Stimulated activated CD4-positive, alpha-beta T cell treated with anti-CD3 and anti-CD28 coated beads, Interleukin-12 subunit alpha, Interleukin-12 subunit beta, amount 100 ng/mL, for 4 hours (primary cell): ENCODE measurements at places on chromosomes 12 and 14.

- no peak for DNase-seq
Measured at GRCh38 chr12:111269718-111270117, 99.2 kb downstream of the PHETA1 start.

- no peak for DNase-seq
Measured at GRCh38 chr14:99716091-99716849, 32.2 kb downstream of the CYP46A1 start.

DNA sequence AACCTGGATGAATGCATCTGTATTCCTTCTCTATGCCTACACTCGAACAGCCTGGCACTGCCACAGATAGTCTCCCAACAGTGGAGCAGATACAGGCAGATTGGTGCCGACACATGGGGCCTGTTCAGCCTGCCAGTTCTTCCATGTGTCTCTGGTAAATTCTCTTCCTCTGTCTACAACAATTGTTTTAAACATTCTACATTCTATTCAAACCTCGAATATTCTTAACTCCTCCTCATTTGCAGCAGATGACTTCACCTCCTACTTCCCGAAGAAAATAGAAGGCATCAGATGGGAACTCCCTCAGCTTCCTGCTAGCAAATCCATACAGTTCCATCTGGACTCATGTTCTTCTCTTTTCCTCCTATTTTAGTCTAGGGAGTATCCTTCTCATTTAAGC is 43.1 kb upstream of the OTOGL start:
- DNase-seq, result no peak

DNA sequence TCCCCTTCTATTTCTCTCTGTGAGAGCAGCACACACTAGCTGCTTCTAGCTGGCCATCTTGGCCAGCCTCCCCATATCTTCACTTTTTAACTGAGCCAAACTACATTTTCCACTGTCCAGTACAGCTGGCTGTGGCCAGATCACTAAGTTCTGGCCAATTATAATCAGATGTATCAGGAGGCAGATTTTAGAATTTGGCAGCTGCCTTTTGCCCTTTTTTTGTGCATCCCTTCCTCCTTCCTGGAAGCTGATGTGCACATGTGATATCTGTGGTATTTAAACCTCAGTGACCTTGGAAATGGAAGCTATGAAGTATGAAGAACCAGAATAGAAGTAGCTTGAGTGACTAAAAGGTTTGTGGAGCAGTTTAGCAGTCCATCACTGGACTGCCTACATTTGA is 49.8 kb upstream of the ANO6 start:
- DNase-seq, result no peak

DNA sequence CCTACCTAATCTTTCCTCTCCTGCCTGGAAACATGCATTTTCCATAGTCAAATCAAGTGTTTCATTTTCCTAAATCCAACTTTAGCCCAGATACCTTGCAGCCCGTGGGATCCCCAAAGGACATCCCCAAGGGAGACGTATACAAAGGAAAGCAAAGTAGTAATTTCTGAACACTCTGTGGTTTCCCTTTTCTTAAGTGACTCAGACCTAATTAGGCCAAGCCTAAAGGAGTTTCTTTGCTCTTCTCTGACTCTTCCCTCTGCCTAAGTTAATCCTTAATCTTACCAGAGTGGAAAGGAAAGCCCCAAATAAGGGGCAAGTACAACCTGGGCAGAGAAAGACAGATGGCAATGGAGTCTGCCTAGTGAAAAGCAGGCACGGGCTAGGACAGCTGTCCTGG is 250.3 kb downstream of the SPTSSA start:
- no peak for DNase-seq
